ENCODE measurements at places on chromosomes 16 and 17.

DNA sequence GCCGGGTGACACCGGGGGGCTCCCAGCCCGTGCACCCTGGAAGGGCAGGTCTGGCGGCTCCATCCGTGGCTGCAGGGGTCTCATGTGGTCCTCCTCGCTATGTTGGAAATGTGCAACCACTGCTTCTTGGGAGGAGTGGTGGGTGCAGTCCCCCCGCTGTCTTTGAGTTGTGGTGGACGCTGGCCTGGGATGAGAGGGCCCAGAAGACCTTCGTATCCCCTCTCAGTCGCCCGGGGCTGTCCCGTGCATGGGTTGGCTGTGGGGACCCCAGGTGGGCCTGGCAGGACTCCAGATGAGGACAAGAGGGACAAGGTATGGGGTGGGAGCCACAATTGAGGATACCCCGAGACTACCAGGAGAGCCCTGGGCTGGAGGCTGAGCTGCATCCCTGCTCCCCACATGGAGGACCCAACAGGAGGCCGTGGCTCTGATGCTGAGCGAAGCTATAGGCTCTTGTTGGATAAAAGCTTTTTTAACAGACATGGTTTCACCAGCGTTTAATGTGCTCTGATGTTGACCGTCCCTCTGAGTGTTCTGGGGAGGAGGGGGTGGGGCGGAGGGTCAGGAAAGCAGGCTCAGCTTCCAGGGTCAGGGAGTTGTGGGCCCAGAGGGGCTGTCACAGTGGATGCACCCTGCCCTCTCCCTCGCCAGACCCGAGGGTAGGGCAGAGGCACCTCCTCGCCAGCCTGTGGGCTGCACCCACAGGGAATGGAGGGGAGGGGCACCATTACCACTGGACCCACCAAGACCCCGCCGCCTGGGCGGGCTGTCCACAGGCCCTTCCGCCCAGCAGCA, 5.4 kb downstream of the SPATA2L start:
- DNase-seq = peak; percentile 3

DNA sequence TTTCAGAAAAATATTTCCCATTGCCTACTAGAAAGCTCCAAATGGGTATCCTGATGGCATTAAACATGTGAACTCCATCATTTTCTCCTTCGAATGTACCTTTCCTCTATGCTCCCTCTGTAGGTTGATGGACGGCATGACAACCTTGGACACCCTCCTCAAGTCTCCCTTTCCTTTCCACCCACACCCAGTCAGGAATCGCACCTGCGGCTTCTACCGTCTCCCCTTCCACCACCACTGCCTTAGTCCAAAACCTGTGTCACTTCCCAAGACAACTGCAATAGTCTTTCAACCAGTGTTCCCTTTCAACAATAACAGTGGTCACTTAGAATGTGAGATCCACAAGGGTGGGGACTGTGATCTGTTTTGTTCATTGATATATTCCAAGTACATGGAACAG, 233.1 kb upstream of the AXIN2 start:
- DNase-seq = no peak

DNA sequence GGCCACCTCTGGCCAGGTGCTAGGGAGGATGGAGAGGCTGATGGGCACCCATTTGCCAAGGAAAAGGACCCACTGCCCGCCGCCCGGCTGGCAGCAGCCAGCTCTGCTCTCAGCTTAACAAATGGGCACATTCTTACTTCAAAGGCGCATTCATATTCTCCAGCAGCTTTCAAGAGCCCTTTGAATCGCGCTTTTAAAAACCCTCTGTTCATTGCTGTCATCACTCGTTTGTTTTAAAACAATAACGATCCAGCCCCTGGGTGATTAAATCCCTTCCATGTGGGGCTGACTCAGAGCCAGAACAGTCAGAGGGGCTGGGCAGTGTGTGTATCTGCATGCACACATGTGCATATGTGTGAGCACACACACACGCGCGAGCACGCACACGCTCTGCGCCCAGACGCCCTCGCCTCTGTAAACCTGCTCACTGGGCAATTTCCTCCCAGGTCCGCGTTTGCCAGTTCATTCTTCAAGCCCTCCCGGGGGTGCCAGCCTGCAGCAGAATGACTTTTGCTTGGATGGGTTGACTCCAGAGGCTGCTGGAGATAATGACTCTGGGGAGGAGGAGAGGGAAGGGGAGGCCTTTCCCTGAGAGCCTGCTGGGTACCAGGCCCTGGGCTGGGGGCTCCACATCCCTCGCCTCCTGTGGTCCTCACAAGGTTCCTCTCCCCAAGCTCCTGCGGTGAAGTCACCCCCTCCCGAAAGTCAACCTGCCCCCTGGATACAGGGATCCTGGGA, 133.1 kb downstream of the SDK2 start:
- no peak for DNase-seq

GRCh38 chr16:89545831-89546574, 14.5 kb upstream of the RPL13 start:
- DNase-seq = no peak

DNA sequence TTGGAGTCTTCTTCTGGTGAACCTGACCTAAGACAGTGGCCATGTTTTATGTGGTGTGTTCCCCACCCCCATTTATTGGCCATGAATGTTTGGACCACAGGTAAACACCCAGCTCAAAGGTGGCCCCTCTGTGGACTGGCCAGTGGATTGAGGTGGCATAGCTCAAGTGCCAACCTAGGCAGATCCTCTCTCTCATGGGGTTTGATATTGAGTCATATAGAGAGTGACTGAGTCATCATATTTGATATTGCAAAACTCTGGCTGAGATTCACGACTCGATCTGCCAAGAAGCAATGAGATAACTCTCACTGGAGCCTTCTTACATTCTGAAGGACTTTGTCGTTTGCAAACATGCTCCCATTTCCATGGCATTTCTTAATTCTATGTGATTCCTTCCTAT, 10.5 kb upstream of the TEKT3 start:
- DNase-seq = no peak

DNA sequence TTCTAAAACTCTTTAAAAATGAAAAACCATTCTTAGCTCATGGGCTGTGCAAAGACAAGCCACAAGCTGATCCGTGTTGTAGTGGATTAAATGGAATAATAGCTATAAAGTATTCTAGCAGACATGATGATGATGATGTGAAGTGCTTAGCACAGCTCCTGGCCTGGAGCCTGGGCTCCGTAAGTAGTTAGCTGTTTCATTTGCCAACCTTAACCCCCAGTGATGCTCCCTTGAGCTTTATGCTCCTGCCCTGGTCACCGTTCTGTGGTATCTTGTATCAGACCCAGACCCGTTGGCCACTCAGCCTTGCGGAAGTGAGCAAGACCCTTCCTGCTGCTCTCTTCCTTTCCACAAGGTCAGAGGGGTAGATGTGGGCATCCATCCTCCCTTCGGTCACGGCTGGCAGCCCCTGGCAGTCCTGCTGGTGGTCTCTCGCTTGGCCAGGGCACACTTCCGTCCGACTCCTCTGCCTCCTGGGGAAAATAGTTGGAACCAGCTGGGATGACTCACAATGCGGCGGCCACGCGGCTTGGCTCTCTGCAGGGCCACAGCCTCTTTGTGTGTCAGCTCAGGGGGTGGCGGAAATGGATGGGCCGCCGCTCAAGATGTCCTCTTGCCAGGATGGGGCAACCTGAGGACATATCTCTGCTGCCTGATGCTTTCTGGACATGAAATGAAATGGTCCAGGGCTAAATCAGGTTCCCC, 79.1 kb downstream of the GPR139 start:
- no peak for DNase-seq

All from stimulated activated CD4-positive, alpha-beta T cell treated with anti-CD3 and anti-CD28 coated beads, Interleukin-4, amount 100 ng/mL, for 24 hours (primary cell).